A549 treated with Mapracorat at 1 μM for 4 hours (cell line): ENCODE measurements at places on chromosomes 12 and 14. TPM values are rescaled to one million over a fixed set of nuclear protein-coding genes. Genes with fewer than 3 reads are reported as not detected.

The NUAK1 gene
- 5.7 to 7.1 TPM (median 6.8 TPM) in 5 replicates for total RNA-seq

The TMPRSS12 gene
- total RNA-seq: not detected in 5 replicates

The DNAJC22 gene
- 17.0 to 23.4 TPM (median 20.7 TPM) in 5 replicates for total RNA-seq

The ITGB7 gene
- total RNA-seq: 0.35 to 0.84 TPM (median 0.55 TPM) in 5 replicates

The CISTR gene
- not detected in 5 replicates for total RNA-seq

The RBMS2 gene
- total RNA-seq: 9.4 to 18.3 TPM (median 11.8 TPM) in 5 replicates

The RNASE8 gene
- not detected in 5 replicates for total RNA-seq

The CMKLR1 gene
- 0.13 TPM in 1 of 5 replicates, not detected in the others for total RNA-seq

The RPAP3 gene
- 33.1 to 48.7 TPM (median 44.1 TPM) in 5 replicates for total RNA-seq

The EGLN3 gene
- 3.3 to 5.1 TPM (median 3.6 TPM) in 5 replicates for total RNA-seq

The SMOC1 gene
- 14.9 to 22.8 TPM (median 17.4 TPM) in 5 replicates for total RNA-seq

The SCNN1A gene
- 19.9 to 30.2 TPM (median 26.5 TPM) in 5 replicates for total RNA-seq

The AQP6 gene
- 0.11 TPM in 1 of 5 replicates, not detected in the others for total RNA-seq
